ENCODE measurements at places on chromosomes 6 and 20.

DNA sequence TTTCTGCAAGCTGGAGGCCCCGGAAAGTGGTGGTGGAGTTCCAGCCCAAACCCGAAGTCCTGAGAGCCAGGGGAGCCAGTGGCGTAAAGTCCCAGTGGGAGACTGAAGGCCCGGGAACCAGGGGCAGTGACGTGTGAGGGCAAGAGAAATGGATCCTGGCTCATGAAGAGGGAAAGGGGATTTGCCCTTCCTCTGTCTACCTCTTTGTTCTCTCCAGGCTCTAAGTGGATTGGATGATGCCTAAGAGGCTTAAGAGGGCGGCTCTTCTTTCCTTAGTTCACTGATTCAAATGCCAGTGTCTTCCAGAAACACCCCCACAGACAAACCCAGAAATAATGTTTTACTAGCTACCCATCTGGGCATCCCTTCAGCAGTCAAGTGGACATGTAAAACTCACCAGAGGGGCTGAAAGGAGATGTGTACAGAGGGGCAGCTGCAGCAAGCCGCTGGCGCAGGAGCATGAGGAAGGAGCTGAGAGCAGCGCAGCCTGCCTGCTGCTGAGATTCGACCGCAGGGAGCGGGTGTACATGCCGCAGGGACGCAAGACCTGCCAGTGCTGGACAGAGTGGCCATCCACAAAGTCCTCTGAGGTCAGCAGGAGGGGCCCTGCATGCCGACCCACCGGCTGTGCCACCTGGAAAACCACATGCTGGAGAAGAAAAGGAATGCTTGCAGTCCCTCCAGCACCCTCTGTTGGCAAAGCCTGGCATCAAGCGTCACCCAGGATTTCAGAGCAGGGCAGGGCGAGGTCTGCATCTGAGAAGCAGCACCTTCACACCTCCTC, 29.5 kb downstream of the CDYL start:
- peak; percentile 53 for DNase-seq

- peak; percentile 59 for DNase-seq
Observed at GRCh38 chr6:122184401-122184827, 215.0 kb upstream of the HSF2 start.

GRCh38 chr6:42217157-42217518, 523 bp downstream of the MRPS10 start:
- peak; percentile 13 for DNase-seq

- DNase-seq = no peak
Observed at GRCh38 chr6:80302716-80303115, 196.2 kb downstream of the BCKDHB start.

- no peak for DNase-seq
Observed at GRCh38 chr6:119495230-119495683, 145.7 kb upstream of the MAN1A1 start.

GRCh38 chr20:60974441-60974945, 277.6 kb upstream of the CDH4 start:
- DNase-seq = no peak

DNA sequence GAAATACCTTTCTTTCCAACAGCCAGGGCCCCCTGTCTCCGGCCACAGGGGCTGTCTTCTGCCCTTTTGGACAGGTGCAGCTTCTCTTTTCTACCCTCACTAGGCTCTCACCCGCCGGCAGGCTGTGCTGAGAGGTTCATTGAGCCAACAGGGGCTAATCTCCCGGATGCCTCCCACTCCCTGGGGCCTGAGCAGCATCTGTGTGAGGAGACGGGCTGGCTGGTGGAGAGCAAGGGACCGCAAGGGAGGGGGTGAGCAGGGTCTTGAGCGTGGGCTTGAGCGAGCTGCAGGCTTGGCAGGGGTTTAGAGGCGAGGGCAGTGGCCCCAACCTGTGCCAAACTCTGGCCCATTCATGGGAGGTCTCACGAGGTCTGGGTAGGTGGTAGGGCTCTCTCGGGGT, 56.5 kb upstream of the CST7 start:
- DNase-seq = no peak

- no peak for DNase-seq
Observed at GRCh38 chr20:6559791-6560190, 207.7 kb upstream of the BMP2 start.

- DNase-seq = no peak
Observed at GRCh38 chr20:62305149-62305764, 2.5 kb downstream of the ADRM1 start.

- DNase-seq = no peak
Observed at GRCh38 chr20:63119963-63120807, 95.7 kb downstream of the YTHDF1 start.

DNA sequence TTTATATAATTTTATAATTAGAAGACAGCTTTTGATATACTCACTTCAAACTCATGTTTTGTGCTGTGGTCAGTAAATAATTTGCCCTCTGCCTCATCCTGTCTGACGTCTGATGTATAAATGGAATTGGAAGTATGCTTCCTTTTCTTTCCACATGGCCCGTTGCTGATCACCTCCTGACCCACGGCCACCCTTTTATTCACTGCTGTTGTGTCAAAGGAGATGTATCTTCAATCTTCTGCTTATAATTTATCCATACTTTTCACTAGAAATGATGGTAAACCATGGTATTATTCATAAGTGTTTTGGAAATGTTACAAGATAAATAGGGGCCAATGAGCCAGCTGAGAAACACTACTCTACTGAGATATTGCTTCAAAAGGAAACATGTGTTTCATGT, 841.8 kb downstream of the PHF3 start:
- no peak for DNase-seq

- DNase-seq = no peak
Observed at GRCh38 chr6:36598739-36599318, 4.7 kb downstream of the SRSF3 start.

DNA sequence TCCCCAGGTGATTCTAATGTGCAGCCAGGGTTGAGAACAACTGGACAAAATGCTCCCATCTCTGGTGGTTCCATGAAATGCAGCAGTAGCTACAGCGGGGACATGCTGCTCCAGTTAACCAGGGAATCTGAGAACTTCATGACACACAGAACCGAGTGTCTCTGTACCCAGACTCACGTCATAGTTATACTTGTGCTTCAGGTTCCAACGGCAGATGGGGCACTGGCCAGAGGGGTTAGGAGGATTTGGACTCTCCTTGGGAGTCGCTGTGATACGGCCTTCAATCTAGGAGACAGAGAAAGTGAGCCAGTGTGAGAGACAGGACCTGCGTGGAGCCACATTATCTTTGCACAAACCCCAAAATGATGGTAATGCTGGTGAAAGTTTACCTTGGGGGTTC, 9.2 kb downstream of the MRPS18A start:
- DNase-seq = no peak

DNA sequence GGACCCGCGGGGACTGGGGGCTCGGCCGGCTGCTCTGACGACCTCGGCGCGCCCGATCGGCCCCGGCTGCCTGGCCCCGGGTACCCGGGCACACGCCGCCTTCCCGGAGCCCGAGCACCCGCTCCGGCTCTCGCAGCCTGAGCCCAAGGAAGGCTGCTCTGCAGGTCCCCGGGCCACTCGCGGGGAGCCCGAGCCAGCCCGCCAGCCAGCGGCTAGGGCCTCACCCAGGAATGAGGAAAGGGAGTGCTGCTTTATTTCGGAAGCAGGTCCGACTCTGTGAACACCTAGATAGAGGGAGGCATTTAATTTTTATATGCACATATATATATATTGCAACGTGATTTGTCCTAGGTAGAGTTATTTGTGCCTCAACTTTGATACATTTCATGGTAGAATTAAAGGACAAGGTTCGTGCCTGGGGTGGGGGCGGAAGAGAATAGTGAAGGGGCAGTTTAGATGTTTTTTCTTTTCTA, 15.5 kb downstream of the FOXA2 start:
- DNase-seq = no peak

DNA sequence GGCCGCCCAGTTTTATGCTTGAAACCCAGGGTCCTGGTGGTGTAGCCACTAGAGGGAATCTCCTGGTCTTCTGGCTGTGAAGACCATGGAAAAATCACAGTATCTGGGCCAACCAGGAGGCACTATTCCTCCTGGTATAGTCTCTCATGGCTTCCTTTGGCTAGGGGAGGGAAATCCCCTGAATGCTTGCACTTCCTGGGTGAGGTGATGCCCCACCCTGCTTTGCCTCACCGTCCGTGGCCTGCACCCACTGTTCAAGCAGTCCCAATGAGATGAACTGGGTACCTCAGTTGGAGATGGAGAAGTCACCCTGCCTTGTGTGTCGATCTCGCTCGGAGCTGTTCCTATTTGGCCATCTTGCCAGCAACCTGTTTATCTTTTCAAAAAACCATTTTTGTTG, 10.1 kb upstream of the ZNF337 start:
- DNase-seq = no peak

DNA sequence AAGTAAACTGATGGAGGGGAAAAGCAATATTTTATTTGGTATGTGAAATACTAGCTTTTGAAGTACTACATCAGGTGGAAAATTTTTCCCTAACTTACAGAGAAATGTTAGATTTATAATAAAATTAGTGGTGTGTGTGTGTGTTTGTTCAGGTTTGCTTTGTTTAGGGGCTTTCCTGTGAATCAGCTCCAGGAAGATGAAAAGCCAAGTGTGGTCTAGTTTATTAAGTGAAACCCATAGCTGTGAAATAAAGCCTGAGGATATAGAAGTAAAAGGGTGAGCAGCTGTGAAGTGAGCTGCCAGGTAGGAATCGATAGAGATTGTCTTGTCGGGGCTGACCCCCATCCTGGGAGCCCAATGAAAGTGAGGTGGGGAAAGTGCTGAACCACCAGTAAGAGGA, 347.6 kb upstream of the IMPG1 start:
- no peak for DNase-seq

GRCh38 chr6:159804504-159804903, 4.4 kb downstream of the PNLDC1 start:
- DNase-seq = no peak

GRCh38 chr6:137084865-137085617, 40.3 kb upstream of the IL20RA start:
- DNase-seq = no peak

- peak; percentile 77 for DNase-seq
Observed at GRCh38 chr20:31497838-31498540, 16.3 kb upstream of the HM13 start.

- DNase-seq = no peak
Observed at GRCh38 chr20:9149087-9149486, 80.2 kb downstream of the PLCB4 start.

DNA sequence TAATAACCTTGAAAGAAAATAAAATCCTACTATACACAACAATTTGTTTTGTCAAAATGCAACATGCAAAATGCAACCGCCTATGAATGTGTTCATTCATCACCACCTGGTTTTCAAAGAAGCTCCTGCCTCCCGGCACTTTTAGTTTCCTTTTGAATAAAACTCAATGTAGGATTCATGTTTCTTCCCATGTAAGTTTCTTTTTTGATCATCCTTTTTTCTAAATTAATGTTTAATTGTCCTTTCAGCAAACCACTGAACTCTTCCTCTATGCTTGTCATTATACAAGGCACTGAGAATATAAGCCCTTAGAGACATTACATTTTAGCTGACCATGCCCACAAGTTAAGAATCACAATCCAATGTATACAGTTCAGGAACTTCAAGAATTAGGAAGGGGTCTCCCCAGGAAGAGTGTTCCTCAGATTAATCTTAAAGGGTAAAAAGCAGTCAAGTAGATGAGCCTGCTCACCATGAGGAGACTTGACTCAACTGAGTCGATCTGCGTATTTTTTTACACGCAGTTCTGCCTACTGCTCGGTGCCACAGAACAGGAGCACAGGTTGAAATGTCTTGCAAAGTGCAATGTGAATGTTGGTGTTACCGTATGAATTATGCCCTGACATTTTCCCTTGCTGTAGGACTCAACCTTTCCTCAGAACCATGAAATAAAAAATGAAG, 7.2 kb upstream of the THEMIS start:
- DNase-seq = no peak

GRCh38 chr6:110653381-110653780, 161.9 kb downstream of the CDK19 start:
- no peak for DNase-seq

- no peak for DNase-seq
Observed at GRCh38 chr6:89268776-89269175, 46.3 kb downstream of the GABRR2 start.

DNA sequence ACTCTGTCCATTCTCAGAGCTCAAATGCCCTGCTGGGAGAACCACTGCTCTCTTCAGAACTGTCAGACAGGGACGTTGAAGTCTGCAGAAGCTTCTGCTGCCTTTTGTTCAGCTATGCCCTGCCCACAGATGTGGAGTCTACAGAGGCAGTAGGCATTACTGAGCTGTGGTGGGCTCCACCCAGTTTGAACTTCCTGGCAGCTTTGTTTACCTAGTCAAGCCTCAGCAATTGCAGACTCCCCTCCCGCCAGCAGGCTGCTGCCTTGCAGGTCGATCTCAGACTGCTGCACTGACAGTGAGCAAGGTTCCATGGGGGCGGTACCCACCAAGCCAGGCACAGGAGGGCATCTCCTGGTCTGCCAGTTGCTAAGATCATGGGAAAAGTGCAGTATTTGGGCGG, 21.8 kb upstream of the UFL1 start:
- no peak for DNase-seq

- peak; percentile 54 for DNase-seq
Observed at GRCh38 chr6:33654831-33655554, 33.9 kb downstream of the ITPR3 start.

- DNase-seq = no peak
Observed at GRCh38 chr20:1122388-1123315, 4.2 kb downstream of the PSMF1 start.

GRCh38 chr6:9248133-9248532, 812.8 kb upstream of the SLC35B3 start:
- no peak for DNase-seq

DNA sequence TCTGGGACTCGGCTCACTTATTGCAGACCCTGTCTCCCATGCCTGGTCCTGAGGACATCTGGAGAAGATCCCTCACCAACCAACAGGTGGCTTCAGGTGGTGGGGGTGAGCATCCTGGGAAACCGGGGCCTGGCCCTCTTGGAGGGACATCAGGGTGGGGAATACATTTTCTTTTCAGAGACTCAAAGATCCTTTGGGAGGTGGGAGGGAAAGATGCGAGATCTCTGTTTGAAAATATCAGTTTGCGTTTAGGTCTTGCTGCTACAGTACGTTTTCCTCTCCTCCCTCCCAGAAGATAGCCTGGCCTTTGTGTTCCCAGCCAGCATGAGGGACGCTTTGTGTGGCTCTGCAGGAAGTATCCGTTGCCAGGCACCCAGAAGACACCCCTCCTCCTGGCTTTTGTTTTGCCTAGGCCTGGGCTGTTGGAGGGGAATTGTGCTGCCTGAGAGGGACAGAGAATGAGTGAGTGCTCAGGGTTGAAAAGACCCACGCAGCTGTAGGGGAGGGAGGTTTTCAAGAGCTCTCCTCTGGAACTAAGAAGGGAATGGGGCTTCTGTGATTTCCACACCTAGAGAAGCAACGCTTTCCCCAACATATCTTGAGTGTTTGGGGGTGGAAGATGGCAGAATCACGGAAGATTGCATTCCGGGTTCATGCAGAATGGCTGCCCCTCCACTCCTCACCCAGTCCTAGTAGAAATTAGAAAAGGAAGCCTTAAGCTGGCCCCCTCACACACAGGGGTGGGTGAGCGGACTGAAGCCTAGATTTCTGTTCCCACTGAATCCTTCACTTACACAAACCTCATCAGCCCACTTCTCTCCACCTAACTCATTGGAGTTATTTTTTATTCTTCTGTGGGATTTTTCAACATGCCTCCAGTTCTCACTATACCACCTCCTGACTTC, 22.0 kb upstream of the SLC2A12 start:
- DNase-seq = no peak

- no peak for DNase-seq
Observed at GRCh38 chr6:95578106-95578410, 723 bp downstream of the MANEA start.

GRCh38 chr6:125815080-125815910, 24.5 kb downstream of the NCOA7 start:
- no peak for DNase-seq

GRCh38 chr6:108291091-108291490, 3.8 kb upstream of the AFG1L start:
- no peak for DNase-seq

- no peak for DNase-seq
Observed at GRCh38 chr20:23477223-23477622, 13.7 kb upstream of the CST8 start.
